ENCODE measurements at places on chromosomes 7 and 10.

DNA sequence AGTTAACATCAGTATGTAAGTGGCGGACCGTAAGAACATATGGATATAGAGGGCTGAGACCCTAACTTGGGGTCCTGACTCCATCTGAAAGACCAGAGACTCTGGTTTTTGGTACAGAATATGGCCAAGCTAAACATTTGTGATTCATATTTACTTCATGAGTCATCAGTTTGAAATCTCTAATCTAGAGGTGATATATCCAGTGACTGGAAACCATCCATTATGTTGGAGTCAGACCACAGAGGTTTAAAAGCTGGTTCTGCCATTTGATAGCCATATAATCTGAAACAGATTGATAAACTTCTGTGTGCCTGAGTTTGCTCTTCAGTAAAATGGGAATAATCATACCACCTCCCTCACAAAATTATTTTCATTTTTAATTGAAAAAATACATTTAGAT lies 505.3 kb downstream of the SORCS3 start:
- DNase-seq: no peak

GRCh38 chr10:71765906-71766716 lies 7.2 kb downstream of the VSIR start:
- DNase-seq: no peak

DNA sequence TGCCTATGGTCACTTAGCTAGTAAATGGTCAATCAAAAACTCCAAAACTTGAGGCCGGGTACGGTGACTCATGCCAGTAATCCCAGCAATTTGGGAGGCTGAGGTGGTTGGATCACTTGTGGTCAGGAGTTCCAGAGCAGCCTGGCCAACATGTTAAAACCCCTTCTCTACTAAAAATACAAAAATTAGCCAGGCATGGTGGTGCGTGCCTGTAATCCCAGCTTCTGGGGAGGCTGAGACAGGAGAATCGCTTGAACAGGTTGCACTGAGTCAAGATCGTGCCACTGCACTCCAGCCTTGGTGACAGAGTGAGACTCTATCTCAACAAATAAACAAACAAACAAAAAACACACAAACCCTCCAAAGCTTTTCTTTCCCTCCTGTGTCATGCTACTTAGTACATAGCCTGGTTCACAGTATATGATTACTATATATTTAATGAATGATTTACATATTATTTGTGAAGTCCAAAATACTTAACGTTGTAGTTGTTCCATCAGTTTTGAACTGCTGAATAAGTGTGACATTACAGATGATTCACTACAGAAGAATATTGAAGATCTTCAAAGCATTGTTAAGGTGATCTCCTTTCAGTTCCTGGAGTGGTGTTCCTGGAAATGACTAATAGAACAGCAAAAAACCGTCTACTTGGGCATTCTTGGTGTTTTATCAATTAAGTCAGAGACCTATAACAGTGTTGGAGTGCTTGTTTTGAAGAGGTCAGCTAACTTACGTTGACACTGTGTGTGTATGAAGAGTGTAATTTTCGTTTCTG lies 72.9 kb downstream of the ADK start:
- no peak for DNase-seq

DNA sequence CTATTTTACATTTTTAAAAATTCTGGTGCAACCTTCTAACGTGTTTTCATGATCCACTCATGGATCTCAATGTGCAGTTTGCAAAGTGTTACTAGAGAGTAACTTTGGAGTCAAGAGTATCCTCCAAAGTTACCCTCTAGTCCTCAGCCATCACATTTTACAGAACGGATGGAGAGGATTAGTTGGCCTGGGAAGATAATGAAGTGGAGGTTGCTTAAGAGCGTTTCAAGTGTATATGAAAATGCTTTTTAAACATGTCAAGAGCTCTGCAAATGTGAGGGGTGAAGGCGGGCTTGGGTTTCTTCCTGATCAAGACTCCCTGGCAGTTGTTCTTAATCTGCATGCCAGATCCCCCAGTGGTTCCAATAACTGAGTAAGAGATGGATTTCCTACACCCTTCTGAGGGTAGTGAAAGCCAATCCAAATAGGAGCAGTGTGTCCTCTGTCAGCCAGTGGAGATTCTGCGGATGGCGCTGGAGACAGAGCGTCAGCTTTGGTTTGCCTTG lies 299.4 kb upstream of the NPVF start:
- no peak for DNase-seq

- no peak for DNase-seq
Measured at GRCh38 chr10:3496138-3496537, 288.9 kb downstream of the KLF6 start.

GRCh38 chr10:99784727-99785441 lies 2.4 kb downstream of the ABCC2 start:
- DNase-seq: no peak

- no peak for DNase-seq
Measured at GRCh38 chr10:132057191-132057681, 8.5 kb upstream of the JAKMIP3 start.

DNA sequence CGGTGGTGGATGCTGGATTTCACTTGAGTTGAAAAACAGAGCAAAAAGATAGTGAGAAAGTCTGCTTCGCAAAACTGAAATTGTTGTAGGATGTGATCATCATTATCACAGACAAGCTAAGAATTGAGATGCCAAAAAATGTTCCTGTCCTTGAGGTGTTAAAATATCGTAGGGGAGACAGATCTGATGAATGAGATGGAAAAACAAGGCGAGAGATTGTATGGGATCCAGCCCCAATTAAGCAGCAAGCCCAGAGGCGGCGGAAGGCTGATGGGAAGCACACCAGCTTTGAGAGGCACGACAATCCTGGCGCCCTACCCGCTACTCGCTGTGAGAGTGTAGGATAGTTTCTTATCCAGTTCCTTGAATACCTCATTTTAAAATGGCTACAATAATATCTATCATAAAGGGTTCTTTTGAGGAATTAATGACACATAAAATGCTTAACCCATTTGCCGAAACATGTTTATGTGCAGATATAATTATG lies 131.1 kb upstream of the PTN start:
- no peak for DNase-seq

- no peak for DNase-seq
Measured at GRCh38 chr7:107206136-107206535, 37.3 kb downstream of the HBP1 start.

- DNase-seq: no peak
Measured at GRCh38 chr10:29877793-29878491, 181.4 kb downstream of the JCAD start.

GRCh38 chr10:128102480-128103228 lies 23.6 kb downstream of the MKI67 start:
- DNase-seq: no peak

- DNase-seq: no peak
Measured at GRCh38 chr7:3154317-3154716, 110.7 kb upstream of the CARD11 start.

GRCh38 chr7:157497744-157498651 lies 161.2 kb downstream of the DNAJB6 start:
- DNase-seq: no peak

GRCh38 chr7:36526863-36527548 lies 137.3 kb downstream of the ANLN start:
- no peak for DNase-seq

DNA sequence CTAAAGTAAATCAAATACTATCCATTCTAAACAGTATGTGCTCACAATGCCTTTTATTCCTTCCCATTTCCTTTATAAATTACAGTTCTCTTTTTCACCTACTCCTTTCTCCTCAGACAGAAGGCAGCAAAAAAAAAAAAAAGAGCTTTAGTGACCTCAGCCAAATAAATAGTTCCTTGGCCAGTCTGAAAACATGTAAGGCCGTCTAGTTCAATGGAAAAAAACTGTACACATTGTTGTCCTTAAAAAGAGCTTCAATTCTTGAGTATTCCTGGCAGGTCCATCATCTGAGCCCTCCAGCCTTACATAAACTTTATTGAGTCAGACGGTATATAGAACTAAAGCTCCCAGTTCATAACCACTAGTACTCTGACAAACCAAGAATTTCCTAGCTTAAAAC lies 185.4 kb downstream of the CACNA2D1 start:
- DNase-seq: no peak

- no peak for DNase-seq
Measured at GRCh38 chr10:77281719-77282118, 355.9 kb downstream of the KCNMA1 start.

DNA sequence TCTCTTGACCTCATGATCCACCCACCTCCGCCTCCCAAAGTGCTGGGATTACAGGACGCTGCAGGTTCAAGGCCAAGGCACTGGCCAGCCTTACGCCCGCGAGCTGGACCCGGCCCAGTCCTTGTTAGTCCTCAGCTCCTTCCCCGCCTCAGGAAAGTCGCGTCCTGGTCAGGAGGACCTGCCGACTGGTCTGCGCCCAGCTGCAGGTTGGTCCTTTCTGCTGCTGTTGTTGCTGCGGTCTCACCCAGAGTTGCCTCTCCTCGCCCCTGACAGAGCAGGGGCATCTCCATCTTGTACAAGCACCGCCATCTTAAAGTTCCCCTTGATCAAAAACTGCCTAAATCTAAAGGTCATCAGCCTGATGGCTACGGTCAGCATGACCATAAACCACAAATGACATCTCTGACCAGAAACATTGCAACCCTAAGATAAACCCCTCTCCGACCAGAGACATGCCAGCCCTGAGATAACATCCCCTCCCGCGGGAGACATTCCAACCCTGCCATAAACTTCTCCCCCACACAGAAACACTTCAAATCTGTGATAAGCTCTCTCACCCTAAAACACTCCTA lies 13.9 kb upstream of the BMS1 start:
- no peak for DNase-seq

GRCh38 chr10:14380746-14381145 lies 50.0 kb upstream of the FRMD4A start:
- no peak for DNase-seq

DNA sequence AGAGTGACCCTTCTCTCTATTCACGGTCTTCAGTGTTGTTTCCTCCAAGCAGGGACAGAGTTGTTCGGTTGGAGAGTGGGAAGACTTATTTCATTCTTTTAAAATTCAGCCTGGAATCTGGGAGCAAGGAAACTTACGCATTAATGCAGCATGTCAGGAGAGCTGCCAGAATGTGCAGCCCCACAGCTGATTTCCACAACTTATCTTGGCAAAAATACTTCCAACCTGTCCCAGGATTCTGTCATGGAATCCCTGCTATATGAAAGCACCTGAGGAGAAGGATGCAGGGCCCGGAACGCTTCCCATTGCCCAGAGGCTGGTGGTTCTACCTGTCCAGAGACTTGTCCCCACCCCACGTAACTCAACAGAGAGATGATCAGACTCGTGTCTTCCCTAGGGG lies 86.9 kb upstream of the MKI67 start:
- DNase-seq: no peak

DNA sequence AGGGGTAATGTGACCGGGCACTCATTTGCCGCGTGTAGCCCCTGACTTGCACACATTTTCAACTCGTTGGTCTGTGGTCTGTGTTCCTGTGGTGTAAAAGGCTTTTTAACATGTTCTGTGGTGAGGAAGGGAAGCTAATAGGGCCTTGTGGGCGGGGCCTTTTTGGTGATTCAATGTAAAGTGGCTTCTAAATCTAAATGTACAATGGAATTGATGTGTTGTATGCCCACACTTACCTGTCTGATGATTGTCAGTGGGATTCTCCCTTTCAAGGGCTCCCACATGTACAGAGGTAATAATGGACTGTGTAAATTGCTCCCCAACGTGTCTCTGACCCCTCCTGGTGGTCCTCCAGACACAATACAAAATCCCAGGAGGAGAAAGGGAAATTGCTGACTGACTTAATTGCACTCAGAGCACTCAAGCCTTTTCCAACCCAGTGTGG lies 43.1 kb upstream of the GATAD1 start:
- no peak for DNase-seq

- DNase-seq: no peak
Measured at GRCh38 chr7:74105992-74106391, 22.4 kb downstream of the LIMK1 start.

- no peak for DNase-seq
Measured at GRCh38 chr7:101581891-101582290, 47.2 kb downstream of the MYL10 start.

GRCh38 chr7:18700147-18700546 lies 204.6 kb downstream of the HDAC9 start:
- DNase-seq: peak; percentile 24

DNA sequence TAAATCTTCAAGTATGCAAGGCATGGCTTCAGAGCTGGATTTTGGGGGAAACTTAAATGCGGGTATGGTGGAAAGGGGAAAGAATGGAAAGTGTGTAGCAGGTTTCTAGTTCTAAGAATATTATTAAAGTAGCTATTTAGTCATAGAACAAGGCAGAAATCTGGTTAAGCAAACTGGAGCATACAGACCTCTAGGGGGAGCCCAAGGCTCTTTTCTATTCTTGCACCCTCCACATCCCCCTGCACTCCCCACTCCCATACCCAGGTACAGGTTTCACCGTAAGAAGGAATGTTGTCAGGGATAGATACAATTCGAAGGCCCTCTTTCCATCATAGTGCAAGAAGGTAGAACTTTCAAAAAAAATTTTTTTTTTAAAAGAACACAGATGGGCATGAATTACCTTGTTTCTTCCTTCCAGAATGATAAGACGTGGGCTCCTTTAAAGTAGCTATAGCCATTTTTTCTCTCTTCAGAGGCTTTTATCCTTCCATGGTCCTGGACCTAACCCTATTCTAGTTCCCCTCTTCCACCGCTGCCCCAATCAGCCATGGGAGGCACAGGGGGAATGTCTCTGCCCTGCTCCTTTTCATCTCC lies 41.5 kb upstream of the SMIM30 start:
- peak; percentile 37 for DNase-seq

GRCh38 chr7:1225441-1226185 lies 7.1 kb upstream of the UNCX start:
- DNase-seq: peak; percentile 54

DNA sequence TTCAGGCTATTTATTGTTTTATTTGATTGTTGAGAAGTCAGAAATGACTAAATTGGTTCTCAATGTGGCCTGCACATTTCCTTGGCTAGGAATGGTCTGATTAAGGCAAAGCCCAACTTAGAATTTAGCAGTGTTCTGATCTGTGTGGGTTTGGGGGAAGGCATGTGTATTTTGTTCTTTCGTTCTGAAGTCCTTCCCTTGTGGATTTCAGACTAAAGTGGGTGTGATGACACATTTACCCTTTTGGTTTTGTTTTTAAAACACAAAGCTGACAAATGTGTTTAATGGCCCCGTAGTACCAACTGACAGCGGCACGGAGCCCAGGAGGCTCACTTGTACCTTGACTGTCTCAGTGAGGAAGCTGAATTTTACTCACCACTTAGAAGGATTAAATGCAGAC lies 452.3 kb upstream of the GALNT17 start:
- DNase-seq: no peak

GRCh38 chr10:12937527-12937926 lies 64.0 kb downstream of the CCDC3 start:
- DNase-seq: no peak

DNA sequence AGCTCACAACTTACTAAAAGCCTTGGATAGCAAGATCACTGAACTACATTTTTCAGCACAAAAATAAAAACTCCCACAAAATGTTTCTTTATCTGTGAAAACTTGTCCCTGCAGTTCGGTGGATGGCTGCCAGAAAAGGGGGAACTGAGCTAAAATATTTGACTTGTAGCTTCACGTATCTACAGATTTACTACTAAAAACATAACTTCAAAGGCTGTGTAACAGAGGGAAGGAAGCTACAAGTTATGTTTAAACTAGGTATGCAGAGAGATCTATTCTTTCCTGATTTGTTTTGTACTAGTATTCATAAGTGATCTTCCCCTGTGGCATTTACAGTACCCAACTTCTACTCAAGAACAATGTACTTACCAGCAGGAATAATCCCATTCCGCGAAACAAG lies 25.1 kb downstream of the SGCE start:
- no peak for DNase-seq

- DNase-seq: no peak
Measured at GRCh38 chr10:79438699-79439085, 6.7 kb downstream of the ZCCHC24 start.

GRCh38 chr7:44366986-44367385 lies 41.6 kb upstream of the CAMK2B start:
- no peak for DNase-seq

- no peak for DNase-seq
Measured at GRCh38 chr7:84712374-84713121, 474.3 kb downstream of the SEMA3D start.

Data from BE2C (cell line).